Activated effector memory CD4-positive, alpha-beta T cell treated with Interleukin-2 at 50 U/mL for 16 hours (primary cell): ENCODE measurements at places on chromosomes 7 and 10.

DNA sequence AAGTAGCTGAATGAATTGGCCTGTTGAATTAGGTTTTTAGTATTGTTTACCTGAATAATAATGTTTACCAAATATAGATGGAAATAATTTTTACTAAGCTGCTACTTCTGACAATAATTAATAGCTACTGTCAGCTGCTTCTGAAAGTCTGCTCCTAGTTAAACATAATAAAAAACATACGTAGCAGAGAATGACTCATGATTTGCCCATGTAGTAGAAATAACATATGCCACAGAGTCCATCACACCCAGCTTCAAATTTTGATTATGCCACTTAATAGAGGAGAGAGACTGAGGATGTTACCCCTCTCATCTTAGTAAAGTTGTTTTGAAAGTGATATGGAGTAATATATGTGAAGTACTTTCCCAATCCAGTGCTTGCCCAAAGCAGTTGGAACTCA lies 57.6 kb upstream of the MDFIC start:
- no peak for DNase-seq

GRCh38 chr10:17128261-17128660 lies 1.4 kb downstream of the CUBN start:
- DNase-seq: no peak

- DNase-seq: no peak
Measured at GRCh38 chr7:45350896-45351295, 193.3 kb downstream of the RAMP3 start.

DNA sequence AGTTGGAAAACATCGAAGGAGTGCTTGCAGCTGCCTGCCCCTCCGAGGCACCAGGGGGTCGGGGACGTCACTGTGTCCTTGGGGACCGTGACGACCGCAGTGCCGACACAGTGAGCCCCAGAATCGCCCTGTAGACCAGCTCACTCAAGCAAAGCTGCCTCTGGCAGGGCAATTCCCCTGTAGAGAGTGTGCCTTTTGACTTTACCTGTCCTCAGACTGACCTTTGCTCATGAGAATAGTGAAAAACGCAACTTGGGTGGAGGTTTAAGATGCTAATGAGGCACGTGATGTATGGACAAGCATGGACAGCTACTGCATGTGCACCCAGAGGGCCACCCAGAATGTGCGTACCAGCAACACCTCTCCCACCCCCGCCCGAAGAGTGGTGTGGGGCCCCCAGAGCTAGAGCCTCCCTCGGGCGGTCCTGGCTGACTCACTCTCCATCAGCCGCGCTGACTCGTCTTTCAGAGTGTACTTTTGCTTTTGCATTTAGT lies 271.9 kb downstream of the ADARB2 start:
- DNase-seq: no peak

DNA sequence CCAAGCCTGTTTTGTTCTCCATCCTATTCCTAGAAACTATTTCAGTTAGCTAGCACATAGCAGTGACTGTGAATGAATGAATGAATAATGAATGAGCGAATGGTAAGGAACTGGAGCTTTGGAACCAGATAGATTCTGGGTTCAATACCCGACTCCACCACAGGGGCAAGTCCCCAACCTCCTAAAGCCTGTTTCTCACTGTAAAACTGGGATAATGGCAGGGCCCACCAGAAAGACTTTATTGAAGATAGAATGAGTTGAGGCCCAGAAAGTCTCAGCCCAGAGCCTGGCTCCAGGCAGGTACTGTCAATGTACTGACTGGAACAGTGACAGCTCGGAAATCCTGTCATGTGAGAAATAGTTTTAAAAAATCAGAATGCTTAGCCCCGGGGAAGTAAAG lies 1.1 kb upstream of the CDH23 start:
- no peak for DNase-seq

DNA sequence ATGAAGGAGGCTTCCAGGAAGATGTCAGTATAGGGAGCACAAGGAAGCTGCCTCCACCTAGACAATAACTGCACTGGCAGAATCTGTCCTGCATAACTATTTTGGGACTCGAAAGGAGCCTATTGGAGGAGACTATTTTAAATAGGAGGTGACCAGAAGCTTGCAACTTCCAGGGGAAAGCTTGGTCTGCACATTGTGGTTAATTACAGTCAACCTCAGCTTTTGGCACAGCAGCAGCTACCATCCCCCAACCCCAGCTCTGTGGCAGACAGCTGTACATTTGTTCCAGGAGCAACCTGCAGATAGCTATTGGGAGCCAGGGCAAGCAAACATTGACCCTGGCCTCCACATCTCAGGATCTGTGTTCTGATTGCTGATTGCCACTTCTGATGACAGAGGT lies 46.3 kb upstream of the NANOS1 start:
- DNase-seq: no peak

DNA sequence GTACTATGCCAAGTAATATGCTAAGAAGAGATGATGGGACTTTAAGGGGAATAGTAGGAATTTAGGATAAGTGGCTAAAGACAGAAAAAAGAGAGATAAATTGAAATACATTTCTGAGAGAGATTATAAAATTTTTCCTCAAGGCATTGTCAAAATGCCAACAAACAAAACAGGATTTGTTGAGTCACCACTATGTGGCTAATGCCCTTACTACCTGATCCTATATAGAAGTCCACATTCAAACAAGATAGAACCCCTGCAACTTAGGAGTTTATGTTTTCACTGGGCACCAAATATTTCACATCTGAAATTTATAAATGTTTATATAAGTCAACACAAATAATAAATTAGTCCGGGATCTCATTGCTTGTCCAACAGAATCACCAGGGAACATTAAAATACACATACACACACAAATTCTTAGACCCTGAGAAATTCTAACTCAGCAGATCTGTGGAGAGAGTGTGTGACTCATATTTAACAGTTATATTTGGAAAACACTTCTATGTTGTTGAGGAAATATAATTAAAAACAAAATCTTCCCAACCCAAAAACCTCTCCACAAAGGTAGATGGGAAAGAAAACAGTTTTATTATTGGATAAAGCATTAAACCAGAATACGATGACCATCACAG lies 154.3 kb downstream of the PPP1R3A start:
- no peak for DNase-seq

DNA sequence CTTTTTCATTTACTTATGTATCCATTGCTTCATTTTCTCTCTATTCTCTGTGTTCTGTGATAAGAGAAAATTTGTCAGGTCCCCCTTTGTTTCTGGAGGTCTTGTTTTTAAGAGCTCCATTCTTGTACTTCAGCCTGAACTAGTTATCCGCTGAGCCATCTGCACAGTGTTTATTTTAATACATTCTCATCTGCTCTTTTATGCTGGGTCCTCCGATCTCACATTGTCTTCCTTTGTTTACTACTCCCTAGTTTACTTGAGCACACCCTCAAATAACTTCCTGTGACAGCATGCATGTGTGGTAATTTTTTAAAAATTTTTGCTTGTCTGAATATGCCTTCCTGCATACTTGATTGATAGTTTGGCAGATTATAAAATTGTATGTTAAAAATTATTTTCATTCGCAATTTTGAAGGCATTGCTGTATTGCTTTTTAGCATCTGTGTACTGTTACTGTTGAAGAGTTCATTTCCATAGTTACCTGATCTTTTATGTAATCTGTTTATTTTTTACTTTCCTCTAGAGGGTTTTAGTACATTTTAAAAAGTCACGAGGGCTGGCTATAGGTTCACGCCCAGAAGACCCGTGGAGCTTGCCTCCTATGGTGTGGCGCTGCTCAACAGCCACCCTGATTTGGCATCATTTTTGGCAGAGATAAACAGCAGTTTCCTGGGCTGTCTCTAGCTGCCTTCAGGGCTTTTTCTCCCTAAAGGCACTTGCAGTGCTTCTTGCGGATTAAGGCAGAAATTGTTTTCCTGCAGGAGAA lies 31.9 kb downstream of the RSBN1L start:
- no peak for DNase-seq

DNA sequence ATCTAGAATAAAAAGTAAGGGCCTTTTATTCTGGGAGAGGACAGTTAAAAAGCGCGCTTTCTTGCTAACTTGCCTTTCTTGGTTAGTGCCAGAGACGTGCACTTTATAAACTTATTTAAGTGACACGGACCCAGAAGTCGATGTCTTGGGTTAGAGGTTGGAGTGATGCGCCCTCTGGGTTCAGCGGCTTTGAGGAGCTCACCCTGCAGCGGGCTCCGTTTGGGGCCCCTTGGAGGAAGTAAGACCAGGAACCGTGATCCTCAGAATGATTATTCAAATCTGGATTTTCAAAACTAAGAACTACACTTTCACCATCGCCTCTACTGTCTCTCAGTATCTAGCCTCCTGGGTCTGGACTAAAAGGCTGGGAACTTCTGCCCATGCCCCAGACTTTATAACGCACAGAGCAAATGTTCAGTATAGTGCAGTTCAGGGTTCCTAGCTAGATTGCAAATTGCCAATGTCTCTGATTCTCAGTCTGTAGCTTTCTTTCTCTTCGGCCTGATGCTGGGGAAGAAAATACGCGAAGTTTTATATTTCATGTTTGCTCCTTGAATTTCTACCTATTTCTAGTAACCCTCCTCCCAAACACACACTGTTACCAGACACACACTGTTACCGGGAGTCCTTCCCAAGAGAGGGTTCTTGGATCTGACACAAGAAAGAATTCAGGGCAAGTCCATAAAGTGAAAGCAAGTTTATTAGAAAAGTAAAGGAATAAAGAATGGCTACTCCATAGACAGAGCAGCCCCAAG lies 18.6 kb upstream of the SMO start:
- DNase-seq: no peak

- no peak for DNase-seq
Measured at GRCh38 chr7:81186691-81187090, 267.8 kb upstream of the SEMA3C start.

- DNase-seq: no peak
Measured at GRCh38 chr7:74020390-74020789, 7.6 kb upstream of the ELN start.

GRCh38 chr7:42580061-42580460 lies 331.8 kb downstream of the C7orf25 start:
- DNase-seq: no peak

DNA sequence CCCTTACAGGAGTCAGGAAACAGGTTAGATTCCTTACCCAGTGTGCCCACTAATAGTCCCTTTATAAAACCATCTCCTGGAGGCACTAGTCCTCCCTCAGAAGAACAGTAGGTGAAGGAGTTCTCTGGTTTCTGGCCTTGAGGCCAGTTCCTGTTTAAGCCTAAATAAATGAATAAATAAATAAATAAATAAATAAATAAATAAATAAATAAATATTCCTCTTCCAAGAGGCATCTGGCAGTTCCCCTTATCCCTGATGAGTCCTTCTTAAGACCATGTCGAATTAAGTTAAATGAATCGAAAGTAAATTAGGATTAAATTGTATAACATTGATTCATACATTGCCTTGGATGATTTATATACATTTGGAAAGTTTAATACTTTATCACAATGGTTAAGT lies 223.3 kb downstream of the PCDH15 start:
- DNase-seq: no peak

DNA sequence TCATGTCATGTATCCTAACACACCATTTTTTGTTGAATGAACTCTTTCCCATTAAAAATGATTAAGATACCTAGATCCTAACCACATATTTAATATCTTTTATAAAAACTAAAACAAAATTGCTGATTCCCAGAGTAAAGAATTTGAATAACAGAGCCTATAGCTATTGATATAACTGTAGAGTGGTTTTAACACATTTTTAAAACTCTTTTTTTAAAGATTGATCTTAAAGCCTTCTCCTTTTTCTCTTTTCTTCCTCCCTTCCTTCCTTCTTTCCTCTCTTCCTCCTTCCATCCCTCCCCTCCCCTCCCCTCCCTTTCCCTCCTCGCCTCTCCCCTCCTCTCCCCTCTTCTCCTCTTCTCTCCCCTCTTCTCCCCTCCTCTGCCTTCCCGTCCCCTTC lies 605.4 kb upstream of the FZD8 start:
- DNase-seq: no peak

DNA sequence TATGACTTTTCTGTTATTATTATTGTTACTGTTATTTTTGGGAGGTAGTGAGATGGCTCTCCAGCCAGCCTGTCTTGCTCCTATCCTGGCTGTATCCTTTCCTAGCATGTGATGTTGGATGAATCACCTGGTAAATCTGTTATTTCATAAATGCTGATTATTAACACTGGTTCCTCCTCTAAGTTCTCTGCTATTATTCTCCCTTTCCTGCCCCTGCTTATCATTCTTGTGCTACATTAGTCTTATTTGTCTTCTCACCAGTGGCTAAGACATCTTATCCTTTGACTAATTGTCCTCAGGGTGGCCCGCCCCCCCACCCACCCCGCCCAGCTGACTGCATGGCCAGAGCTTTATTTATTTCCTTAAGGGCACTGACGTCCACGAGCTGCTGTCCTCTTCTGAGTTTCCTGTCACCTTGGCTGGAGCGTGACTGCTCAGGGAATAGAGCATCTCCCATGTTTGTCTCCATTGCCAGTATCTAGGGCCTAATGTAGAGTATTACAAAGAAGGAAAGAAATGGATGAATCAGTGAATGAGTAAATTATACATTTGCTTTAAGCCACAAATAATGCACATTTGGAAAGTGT lies 110.1 kb upstream of the KLF6 start:
- no peak for DNase-seq

GRCh38 chr10:17061418-17061817 lies 68.2 kb downstream of the CUBN start:
- no peak for DNase-seq

DNA sequence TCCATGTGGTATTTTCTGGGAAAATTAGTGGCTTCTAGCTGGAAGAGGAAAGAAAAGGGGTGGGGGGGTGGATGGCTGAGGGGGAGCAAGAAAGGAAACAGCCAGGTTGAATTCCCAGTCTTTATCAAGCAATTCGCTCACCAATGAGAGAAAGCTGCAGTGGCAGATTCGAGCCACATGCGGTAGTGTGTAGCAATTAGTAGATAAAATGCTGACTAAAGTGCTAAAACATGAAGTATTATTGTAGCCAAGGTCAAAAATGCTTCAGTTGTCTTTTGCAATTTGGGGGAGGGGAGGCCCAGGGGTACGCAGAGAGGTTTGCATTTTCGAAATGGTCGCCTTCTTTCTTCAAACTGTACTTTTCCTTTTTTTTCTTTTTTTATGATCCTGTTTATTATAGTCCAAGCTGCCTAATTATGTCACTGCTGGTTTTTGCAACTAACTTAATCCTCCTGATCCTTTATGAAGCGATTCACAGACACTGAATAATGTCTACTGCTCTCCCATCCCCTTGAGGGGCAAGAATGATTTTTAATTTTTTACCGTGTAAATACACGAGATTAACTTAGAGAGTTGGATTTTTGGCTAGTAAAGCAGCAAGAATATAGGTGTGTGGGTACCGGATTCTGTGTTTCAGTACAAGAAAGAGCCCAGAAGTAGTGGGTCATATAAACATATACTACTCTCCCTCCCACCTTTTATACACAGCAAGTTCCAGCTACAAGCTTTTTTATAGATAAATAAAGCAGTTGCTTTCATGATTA lies 3.6 kb upstream of the ARID5B start:
- DNase-seq: no peak

GRCh38 chr10:114973997-114974396 lies 36.0 kb downstream of the TRUB1 start:
- no peak for DNase-seq

GRCh38 chr7:100675105-100675451 lies 1.5 kb downstream of the GNB2 start:
- DNase-seq: peak; percentile 29

- no peak for DNase-seq
Measured at GRCh38 chr10:90819911-90820310, 37.9 kb downstream of the HTR7 start.
